ENCODE measurements at places on chromosomes 1 and 21.

- no peak for DNase-seq
Measured at GRCh38 chr21:22063140-22063539, 1064.9 kb downstream of the NCAM2 start.

- DNase-seq = peak; percentile 38
Measured at GRCh38 chr1:162235241-162235800, 141.3 kb downstream of the SPATA46 start.

DNA sequence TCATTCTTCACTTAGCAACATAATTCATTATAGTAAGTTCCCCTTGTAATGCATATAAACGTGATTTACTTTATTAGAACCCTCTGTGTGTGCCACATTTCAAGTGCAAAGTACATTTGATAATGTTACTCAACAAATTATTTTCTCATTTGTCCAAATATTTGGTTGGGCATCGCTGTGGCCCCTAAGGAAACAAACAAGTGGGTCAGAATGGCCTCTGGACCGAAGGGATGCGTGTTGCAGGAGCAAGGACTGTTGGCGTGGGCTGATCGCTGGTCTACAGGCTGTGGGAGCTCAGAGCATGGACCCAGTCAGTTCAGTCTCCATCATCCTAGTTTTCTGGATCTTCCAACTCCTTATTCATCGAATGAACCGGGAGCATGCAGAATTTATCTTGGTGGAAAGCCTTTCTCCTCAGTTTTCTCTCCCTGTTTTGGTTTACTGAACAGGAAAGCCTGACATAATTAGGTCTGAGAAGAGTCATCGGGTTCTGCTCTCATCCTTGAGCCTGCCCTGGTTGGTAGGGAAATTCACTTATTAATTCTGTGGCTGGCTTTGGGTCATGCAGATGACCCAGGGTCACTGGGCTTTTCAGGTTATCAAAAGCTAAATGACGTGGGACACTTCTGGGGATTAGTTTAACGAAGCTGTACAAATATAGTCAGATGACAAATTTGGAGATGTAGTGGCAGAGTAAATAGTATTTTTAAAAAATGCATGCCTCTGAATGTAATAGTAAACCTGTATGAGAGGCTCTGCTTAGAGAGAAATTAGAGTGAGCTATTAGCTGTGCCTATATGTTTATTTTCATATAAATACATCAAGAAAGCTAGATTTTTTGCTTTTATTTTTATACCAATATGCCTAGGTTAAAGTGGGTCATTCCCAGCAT is 200.2 kb downstream of the SDCCAG8 start:
- DNase-seq = no peak

DNA sequence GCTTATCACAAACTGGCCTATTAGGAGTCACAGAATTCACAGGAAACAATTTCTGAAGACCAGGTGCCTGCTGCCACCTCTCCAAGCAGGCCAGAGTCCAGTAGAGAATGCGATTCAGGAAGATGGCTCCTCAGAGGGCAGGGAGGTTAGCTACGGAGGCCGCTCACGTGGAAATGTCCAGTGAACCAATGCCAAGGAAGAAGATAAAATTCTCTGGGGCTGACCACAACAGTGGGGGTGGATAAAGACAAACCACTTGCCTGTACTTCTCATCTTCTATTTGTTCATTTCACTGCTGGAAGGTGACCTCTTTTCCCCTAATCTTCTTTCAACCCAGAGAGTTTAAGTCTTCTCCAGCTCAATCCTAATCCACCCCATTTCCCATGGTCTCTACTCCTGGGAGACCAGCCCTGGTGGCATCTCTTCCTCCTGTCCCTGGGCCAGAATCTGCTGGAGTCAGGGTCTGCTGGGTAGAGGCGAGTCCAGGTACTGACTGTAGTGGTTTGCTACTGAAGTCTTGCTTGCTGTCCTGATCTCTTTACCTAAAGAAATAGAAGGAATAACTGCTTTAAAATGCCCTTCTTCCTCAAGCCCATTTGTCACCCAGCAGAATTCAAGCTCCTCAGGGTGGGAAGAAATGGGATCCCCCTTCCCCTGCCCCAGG is 3.2 kb downstream of the PSRC1 start:
- DNase-seq = no peak

DNA sequence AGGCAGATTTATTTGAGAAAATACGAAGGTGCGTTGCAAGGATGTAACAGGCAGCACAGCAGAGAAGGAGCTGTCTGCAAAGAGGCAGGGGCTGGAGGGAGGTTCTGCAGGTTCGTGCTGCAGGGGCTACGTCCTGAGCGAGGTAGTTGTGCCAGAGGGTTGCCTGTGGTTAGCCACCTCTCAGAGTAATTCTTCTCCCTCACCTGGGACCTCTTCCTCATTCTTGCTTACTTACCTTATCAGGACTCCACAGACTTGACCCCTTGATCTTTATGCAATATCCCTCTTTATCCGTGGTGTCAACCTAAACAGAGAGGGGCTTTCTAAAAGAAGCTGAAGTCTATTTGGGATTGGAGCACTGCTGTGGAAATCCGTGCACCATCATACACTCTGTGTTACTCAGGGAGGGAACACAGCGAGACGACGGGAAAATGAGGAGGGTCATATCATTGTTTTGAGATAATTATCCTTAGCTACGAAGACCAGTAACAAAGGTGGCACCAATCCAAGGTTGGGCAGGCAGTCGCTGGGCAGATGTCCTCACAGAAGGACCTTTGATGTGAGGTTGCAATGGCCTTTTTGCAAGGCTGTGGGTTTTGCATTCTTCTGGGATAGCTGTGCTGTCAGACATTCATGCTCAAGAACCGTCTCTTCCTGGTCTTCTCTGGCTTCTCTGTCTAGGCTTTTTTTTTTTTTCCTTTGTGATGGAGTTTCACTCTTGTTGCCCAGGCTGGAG is 82.8 kb downstream of the WDR4 start:
- no peak for DNase-seq

- no peak for DNase-seq
Measured at GRCh38 chr21:34640858-34641257, 25.9 kb upstream of the RCAN1 start.

- no peak for DNase-seq
Measured at GRCh38 chr1:94253456-94254017, 16.2 kb upstream of the ARHGAP29 start.

DNA sequence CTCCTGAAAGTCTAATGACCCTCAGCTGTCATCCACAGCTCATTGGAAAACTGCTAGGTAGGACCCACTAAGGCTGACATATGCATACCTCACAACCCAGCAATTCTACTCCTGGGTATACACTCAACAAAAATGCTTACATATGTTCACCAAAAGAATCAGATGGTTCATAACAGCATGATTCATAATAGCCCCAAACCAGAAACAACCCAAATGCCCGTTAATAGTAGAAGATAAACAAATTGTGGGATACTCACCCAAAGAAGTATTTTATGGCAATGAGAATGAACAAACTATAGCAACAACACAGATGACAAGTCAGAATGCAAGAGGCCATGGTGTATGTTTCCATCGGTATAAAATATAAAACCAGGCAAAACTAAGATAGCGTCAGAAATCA is 124.6 kb downstream of the HLCS start:
- no peak for DNase-seq

DNA sequence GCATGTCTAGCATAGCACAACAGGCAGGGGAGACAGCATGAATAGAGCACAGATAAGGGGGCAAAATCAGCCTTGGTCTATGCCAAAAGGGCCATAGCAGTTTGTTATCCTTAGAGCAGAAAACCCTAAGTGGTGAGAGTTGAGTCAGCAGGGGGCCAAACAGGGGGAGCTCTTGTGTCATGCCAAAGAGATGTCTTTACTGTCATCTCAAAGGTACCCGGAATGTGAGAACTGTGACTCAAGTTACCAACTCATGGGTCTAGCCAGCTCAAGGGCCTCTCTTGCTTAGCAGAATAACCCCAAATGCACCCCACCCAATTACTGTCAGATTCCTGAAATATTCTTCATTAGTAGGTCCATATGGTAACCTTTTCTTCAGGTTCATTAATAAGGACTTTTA is 45.9 kb upstream of the NRDC start:
- no peak for DNase-seq

- DNase-seq = no peak
Measured at GRCh38 chr1:242025681-242026080, 26.8 kb upstream of the MAP1LC3C start.

DNA sequence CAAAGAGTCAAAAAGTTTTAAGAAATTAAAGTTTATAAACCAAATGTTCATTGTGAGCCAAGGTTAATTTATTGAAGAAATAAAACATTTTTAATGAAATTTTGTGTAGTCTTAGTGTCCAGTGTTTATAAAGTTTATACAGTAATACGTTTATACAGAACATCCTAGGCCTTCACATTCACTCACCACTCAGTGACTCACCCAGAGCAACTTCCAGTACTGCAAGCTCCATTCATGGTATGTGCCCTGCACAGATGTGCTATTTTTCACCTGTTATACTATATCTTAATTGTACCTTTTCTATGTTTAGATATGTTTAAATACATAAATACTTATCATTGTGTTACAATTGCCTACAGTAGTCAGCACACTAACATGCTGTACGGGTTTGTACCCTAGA is 33.6 kb downstream of the TYW3 start:
- no peak for DNase-seq

DNA sequence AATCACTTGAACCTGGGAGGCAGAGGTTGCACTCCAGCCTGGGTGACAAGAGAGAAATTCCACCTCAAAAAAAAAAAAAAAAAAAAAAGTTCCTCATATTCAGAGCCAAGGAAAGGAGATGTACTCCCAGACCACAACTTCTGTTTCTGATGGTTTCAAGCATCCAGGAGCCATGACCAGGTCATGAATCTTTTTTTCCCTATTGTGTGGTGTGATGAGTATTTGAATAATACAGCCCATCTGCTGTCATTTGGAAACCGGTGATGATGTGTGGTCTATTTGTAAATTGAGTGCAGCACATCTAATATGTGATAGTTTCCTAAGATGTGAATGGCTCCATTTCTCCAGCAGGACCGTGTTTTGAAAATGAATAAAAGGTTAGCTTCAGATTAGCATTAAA is 18.6 kb downstream of the PIK3CD start:
- DNase-seq = no peak

DNA sequence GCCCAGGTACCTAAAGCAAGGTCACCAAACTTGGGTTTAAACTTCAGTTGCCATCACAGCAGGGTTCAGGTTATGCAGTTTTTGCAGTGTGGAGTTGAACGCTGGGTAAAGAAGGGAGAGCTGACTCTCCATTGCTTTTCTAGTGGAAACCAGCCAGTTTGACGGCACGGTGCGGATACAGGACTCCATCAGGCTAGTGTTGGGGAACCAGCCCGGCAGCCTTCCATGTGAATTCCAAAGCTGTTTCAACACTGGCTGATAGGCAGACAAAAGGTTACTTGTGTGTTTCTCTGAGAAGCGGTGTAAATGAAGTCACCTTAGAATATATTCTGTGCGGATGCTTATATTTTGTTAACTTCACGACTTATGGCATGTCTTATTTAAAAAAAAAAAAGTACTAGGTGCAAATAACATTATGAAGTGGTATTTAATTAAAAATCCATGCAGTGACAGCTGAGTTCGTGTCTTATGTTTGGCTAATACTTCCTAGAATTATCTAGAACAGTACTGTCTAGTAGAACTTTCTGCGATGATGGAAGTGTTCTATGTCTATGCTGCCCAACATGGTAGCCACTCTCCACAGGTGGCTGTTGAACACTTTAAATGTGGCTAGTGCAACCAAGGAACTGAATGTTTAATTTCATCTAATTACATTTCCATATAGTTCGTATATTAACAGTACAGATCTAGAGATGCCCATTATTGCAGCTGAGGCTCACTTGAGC is 29.9 kb upstream of the RCAN3 start:
- DNase-seq = no peak

DNA sequence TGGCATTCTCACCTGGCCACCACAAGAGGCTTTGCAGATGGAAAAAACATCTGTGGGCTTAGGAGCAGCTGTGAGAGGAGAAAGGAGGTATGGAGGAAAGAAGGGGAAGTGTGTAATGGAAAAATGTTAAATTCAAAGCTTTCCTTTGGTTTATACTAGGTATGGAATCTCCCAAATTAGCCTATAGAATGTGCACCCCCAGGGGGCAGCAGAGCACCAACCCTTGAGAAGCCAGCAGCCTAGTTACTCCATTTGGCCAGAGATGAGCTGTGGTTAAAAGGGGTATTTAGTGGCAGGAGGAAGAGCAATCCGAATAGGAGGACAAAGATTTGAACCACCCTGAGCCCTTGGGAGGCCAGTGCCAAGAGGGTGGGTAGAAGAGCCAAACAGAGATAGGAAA is 97.5 kb upstream of the CTTNBP2NL start:
- peak; percentile 8 for DNase-seq

DNA sequence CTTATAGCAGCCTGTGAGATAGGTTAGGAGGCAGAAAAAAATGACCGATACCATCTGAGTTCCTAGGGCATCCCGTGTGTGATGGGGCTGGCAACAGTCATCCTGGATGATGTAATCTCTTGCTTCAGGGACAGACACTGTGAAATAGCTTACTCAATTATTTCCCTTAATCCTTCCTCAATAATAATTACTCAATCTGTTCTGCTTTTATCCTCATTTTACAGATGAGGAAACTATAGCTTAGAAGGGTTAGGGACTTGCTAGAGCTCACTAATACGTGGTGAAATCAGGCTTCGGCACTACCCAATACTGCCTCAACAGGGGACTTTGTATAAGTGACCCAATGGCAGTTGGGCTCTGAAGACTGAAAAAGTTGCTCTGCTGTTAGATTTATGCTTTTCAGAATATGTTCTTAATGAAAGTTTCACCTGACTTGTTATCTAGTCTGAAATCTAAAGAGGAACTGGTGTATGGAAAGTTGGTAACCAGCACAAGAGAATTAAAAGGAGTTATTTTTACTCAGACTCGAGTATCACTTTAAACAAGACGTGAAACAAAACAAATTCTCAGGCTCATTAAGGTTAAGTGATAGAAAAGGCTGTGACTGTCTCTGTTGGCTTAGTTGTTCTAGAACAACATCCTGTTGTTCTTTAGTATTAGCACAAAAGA is 14.4 kb downstream of the CD55 start:
- DNase-seq = no peak

DNA sequence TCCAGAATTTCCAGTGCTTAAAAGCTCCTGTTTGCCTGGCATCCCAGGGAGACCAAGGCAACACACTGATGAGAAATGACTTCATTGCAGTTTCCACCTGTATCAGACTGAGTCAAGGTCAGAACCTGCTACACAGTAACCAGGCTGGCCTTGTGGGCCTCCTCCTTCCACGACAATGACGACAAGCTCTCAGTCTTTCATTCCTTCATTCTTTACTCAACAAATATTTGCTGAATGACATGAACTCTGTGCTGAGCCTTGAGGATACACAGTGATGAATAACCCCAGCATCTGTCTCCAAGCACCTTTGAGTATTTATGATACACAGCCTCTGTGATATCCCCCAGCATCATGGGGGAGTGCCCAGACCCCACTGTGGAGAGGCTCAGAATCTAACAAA is 8.9 kb upstream of the LCE5A start:
- DNase-seq = no peak

DNA sequence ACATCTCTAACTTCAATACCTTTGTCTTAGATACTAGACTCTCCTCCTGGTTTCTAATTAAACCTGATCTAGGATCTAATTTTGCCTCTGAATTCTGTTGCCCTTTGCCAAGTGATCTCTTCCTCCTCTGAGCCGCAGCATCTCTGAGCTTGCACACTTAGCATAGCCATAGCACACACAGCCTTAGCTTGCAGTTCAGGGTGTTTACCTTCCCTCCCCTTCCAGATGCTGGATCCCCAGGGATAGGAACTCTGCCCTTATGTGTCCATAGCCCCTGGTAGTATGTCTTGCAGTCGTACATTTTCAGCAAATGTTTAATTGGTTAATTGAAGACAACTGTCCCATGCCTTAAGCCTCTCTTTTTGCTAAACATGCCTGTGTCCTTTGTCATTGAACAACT is 30.3 kb downstream of the SELL start:
- DNase-seq = no peak

- DNase-seq = no peak
Measured at GRCh38 chr1:81978945-81979344, 178.2 kb downstream of the ADGRL2 start.

Measured in NCI-H2029 (cell line).